ENCODE measurements at places on chromosomes 6 and 20. TPM values are rescaled to one million over a fixed set of nuclear protein-coding genes. Genes with fewer than 3 reads are reported as not detected.
A peak's percentile ranks its signal among the peaks of the same experiment; 100 is the strongest.

DNA sequence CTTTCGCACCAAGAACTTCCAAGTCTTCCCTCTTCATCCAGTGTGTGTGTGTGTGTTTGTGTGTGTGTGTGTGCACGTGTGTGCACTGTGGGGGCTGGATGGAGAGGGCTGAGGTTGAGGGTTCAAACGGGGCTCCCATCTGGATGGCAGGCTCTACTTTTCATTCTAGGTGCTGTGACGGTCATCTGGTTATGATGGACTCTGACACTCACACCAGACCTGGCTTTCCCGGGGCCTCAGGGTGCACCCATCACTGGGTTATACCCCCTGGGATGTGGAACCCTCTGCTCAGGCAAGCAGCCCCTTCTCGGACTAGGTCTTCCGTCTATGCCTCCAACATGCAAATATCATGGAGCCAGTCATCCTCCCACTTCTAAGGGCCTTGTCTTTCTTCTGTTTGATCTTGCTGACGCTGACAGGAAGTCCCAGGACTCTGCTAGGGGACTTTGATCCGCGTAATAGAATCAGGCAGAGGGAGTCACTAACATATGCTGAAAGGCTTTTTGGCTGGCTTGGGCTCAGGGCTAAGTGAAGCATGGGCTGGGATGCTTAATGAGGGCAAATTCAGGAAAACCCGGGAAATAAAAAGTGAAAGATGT lies 313.6 kb downstream of the CDC5L start:
- H3K27me3 ChIP-seq, result no peaks in the 10 kb centered on the region
- no peak overlapping the region for H3K4me3 ChIP-seq
- peaks cover 32% of the 10 kb centered on the region for H3K4me1 ChIP-seq

- no peaks in the 10 kb centered on the region for H3K36me3 ChIP-seq
- H3K4me3 ChIP-seq, result no peak overlapping the region
- H3K27ac ChIP-seq, result no peak overlapping the region
- no peak for DNase-seq
- H3K4me1 ChIP-seq, result no peaks in the 10 kb centered on the region
Observed at GRCh38 chr20:6295867-6296256, 173.0 kb upstream of the FERMT1 start.

- peaks cover 4% of the 10 kb centered on the region for H3K36me3 ChIP-seq
- no peak overlapping the region for H3K27ac ChIP-seq
- H3K4me1 ChIP-seq, result no peaks in the 10 kb centered on the region
- H3K4me3 ChIP-seq, result no peak overlapping the region
- DNase-seq, result no peak
Observed at GRCh38 chr20:34771680-34772081, 53.8 kb downstream of the NCOA6 start.

GRCh38 chr20:1376007-1376406 lies 16.8 kb downstream of the FKBP1A start:
- H3K36me3 ChIP-seq, result peaks cover 33% of the 10 kb centered on the region
- peak overlapping the region; percentile 71 for H3K4me3 ChIP-seq
- H3K27me3 ChIP-seq, result no peaks in the 10 kb centered on the region
- DNase-seq, result no peak

Gene SPATA25
- total RNA-seq, result 0.90 TPM

Gene STMN3
- total RNA-seq, result 14.4 TPM

Gene MCHR2
- not detected for total RNA-seq

GRCh38 chr20:48003021-48003420 lies 217.7 kb upstream of the SULF2 start:
- H3K27ac ChIP-seq, result no peak overlapping the region
- H3K4me3 ChIP-seq, result no peak overlapping the region
- H3K27me3 ChIP-seq, result peaks cover 32% of the 10 kb centered on the region
- H3K4me1 ChIP-seq, result no peaks in the 10 kb centered on the region

DNA sequence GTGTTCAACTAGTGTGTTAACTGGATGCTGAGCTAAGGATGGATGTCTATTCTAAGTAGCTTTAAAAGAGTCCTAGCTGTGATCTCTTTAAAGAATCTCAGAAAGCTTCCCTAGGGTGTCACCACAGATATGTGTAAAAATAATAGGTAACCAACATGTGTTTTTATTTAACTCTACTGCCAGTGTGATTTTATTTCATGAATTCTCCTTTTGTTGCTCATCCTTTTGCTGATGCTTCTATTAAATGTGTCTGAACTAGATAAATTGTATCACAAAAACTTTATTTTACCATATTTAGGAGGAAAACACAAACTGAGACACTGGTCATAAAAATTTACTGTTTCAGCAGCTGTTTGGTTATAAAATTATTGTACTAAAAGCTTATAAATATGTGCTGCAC lies 809.4 kb upstream of the CITED2 start:
- no peak overlapping the region for H3K27ac ChIP-seq
- peaks cover 4% of the 10 kb centered on the region for H3K27me3 ChIP-seq
- H3K36me3 ChIP-seq, result no peaks in the 10 kb centered on the region
- no peaks in the 10 kb centered on the region for H3K4me1 ChIP-seq
- no peak for DNase-seq

Gene BEND6
- 0.32 TPM for total RNA-seq

Data from activated T-cell treated with anti-CD3 and anti-CD28 coated beads, Interleukin-2, amount 50 U/mL, for 72 hours (primary cell).